ENCODE measurements at places on chromosomes 16 and 17.

- no peak for DNase-seq
Measured at GRCh38 chr16:48950184-48950583, 331.5 kb downstream of the CBLN1 start.

DNA sequence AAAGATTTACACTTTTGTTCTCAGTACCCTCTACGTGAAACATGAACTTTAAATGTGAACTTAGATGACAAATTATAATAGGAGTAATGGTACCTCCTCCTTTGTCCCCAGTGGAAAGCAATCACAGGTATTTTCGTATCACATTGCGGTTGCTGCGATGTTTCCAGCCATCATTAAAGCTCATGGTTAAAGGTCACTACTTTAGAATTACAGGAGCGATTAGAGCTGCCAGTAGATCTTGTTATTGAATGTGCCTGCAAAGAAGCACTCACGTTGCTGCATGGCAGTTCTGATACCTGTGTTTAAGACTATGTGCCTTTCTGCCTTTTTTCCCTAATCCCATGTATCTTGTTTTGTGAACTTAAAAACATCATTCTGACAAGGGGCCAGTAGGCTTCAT lies 301.0 kb downstream of the CPPED1 start:
- DNase-seq = no peak

- peak; percentile 40 for DNase-seq
Measured at GRCh38 chr17:8122924-8123694, 797 bp downstream of the HES7 start.

DNA sequence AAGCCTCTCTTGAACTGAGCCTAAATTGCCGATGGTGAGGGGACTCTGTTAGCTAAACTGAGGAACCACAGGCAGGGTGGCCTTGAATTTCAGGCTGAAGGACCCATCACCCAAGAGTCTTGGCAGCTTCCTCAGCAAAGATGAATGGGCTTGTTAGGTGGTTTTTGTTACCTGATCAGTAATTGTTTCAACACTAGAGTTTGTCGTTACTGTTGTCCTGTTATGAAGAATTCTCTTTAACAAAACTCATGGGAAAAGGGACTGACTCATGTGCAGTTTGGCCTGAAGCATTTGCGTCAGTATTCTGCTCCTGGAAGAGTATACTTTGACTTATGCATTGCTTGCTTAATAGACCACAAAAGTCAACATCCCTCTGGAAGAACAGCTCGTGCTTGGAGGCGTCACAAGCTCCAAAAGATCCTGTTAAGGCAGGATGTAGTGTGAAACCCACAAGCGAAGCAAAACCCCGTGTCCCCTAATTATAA lies 206.0 kb downstream of the IRX3 start:
- DNase-seq = no peak

DNA sequence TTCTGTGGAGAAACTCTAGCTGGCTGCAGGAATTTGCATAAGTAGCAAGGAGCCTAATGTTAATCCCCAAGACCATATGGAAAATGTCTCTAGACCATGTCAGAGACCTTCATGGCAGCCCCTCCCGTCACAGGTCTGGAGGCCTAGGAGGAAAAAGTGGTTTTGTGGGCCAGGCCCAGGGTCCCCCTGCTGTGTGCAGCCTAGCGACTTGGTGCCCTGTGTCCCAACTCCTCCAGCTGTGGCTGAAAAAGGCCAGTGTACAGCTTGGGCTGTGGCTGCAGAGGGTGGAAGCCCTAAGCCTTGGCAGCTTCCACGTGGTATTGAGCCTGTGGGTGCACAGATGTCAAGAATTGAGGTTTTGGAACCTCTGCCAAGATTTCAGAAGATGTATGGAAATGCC lies 306.9 kb upstream of the CA10 start:
- no peak for DNase-seq

DNA sequence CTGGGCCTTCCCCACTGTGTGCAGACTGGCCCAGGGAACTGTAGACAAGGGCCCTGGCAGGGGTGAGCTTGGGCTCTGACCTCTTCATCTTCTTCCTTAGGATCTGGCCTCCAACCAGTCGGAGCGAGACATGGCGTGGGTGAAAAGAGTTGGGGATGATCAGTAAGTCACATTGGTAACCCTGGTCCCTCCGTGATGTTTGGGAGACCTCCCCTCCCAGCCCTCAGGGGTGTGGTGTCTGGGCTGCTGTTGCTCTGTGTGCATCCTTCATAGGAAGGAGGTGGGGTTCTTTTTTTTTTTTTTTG lies 5.5 kb downstream of the TBKBP1 start:
- no peak for DNase-seq

DNA sequence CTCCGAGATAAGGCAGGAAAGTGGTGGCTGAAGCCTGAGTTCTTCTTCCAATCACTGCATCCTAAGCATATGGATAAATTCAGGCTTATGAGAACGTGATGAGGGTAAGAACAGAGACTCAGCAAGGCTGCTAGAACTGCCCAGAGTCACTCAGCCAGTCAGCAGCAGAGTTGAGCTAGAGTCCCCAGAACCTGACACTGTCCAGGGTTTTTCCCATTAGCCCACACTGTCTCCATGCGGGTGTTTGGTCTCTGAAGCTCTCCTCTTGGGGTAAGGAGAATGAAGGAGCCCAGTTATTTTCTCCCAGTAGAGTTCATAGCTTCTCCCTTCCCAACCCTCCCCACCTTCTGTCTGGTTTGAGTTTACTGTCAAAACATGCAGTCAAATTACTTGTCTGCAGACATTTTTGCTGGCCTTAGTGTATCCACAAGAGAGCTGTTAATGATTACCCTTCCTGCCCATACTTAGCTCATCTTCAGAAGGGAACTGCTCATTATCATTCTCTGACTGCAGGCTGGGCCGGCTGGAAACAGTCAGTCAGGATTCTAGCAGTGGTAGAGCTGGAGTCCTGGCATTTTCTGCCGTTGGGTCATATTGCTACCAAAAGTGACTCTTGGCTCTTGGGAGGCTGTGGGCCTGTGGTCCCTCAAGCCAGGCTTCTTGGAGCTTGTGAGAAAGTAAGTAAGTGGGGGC lies 460.0 kb downstream of the HS3ST3B1 start:
- DNase-seq = no peak

- DNase-seq = no peak
Measured at GRCh38 chr16:58507195-58507962, 7.4 kb downstream of the NDRG4 start.

DNA sequence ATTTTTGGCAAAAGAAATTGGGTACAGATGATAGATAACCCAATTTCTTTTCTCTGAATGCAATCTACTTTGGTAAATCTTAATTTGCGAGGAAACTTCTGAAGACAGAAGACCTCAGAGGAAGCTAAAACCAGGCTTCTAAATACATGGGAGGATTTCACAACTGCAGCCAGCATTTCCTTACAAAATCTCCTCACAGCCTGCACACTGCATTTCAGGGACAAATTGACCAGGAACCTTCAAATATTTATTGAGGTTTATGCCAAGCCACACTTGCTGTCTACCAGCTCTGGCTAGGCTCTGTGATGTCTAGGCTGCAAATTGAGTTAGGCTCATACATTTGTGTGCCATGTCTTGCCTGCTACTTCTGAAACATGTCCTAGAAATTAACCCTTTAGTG lies 167.3 kb upstream of the CDH5 start:
- DNase-seq = no peak

DNA sequence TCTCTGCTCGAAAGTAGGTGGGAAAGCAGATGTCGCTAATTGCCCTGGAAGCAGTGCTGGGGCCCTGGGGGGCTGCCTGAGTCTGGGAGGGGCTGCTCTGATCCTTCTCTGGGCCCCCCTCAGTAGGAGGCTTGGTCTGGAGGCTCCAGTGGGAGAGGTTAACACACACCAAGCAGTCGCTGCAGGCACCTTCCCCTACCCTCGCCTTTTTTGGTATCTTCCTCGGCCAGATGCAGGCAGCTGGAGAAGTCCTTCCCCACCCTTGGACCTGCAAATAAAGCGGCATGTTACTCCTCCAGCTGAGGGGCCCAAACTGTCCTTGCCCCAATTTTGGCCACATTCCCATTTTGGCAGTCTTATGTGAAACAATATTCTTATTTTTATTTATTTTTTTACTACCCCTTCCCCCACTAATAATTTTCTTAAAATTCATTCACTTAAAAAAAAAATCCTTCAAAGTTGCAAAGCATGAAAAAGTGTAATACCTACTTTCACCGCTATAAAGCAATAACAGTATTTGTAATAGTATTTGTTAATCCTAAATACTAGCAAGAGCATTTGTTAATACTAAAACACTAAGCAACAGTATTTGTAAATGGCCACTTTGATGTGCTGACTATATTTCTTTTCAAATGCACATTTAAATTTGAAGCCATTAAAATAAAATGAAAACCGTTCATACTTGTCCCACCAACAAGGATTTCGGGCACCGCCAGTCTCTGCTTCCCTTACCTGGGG lies 15.0 kb downstream of the C16orf46 start:
- no peak for DNase-seq

GRCh38 chr16:47848421-47849109 lies 307.2 kb downstream of the ABCC12 start:
- DNase-seq = no peak
